ENCODE measurements at places on chromosomes 3 and 15.

- no peak for DNase-seq
These were observed 415.3 kb downstream of the TIGIT start for GRCh38 chr3:114709102-114709501.

DNA sequence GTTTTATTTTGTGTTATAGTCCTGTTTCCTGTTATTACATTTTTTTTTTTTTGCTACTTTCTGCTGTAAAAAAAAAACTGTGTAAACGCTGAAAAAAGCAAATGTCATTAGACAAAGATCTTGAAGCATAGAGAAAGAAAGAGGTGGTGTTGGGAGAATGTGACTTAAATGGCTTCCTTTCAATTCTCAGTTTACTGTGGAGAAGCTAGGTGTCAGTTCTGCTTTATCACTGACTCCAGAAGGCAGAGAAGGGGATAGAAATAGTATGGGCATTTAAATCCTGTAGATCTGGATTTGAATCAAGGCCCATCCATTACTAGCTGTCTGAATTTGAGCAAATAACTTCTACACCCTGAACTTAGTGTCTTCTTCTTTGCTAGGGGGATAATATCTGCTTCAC, 23.0 kb downstream of the PPM1L start:
- no peak for DNase-seq

DNA sequence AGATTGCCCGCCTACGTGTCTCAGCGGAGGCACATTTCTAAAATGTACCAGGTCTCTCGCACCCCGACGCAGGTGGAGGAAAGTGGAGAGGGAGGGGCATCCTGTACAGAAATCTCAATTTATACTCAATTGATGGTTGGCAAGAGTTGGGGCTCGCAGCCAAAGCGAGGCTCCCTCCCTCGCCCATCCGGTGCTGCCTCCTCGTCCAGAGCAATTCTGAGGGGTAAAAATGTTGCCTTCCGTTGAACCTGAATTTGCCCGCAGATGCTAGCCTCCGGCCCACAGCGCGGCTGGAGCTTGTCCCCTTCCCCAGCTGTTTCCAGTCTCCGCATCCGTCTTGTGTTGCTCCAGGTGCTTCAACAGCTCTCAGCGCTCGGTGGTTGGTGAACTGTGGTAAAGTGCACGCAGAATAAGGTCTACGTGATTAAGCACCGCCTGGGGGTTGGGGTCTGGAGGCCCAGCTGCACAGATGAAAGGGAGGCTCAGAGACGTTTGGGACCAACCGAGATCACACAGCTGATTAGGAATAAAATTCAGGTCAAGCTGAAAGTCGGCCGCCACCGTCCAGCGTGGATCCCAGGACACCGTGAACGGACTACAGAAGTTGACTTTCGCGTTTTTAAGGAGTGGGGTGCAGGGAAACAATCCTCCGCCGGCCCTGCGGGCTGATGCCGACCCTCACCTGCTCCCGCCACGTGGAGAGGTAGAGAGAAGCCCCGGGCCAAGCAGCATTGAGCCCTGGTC, 846 bp upstream of the POLG start:
- DNase-seq: no peak

DNA sequence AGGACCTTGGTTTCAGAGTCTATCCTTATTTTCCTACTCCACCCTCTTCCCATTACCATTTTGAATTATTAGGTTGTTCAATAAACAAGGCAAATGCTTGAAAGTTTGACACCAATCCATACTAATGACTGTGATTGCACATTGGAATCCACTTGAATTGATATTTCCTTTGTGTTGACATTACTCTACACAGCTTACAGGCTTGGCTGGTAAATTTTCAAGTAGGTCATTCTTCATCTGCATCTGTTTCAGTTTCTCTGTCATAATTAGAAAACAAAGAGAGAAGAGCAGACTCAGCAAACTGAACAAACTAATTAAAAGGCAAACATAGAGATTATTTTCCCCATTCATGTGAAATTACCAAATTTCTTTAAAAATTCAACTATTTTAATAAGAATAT, 732.9 kb upstream of the BCHE start:
- no peak for DNase-seq

- no peak for DNase-seq
These were observed 40.5 kb upstream of the HES1 start for GRCh38 chr3:194095464-194095863.

DNA sequence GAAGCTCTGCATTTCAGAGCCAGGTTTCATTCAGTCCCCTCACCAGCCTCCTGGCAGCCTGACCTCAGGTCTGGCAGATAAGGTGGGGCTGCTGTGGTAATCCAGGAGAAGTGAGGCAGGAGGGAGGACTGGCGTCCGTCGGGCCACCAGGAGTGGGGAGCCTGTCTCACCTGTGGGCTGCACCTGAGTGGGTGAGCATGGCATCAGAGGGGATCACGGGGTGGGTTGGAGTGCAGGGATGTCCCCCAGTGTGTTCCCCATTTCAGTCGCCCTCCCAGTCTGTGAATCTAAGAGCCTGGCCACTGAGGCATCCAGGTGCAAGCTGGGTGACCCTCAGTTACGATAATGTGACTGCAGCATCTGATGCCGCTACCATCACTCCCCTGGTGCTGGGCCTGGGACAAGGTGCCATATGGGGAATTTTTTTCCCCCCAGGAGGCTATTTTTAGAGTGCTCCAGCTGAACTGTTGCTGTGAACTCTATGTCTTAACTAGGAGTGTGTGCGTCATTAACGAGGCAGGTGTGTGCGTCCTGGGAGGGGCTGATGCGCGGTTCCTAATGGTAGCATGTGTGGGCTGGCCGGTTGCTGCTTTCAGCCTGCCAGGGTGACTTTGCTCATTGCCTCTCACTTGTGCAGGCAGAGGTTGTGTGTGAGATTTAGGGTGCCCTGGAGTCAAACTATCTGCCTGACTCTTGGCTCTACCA, 165.2 kb downstream of the SLCO3A1 start:
- DNase-seq: no peak

- DNase-seq: no peak
These were observed 67.0 kb upstream of the LSAMP start for GRCh38 chr3:116512281-116512680.

- no peak for DNase-seq
These were observed at the start of gene IQCF2 for GRCh38 chr3:51860703-51861665. IQCF2 (plus strand) TSS chr3:51861615; CDS start chr3:51861667, 52 bp downstream.

GRCh38 chr3:141895731-141896130, 19.3 kb downstream of the ATP1B3 start:
- DNase-seq: no peak

- DNase-seq: no peak
These were observed 117.4 kb downstream of the EFHB start for GRCh38 chr3:19816631-19817030.

- DNase-seq: no peak
These were observed 4.5 kb upstream of the ZBTB47 start for GRCh38 chr3:42649006-42649405.

GRCh38 chr3:159892801-159893200, 95.8 kb upstream of the IL12A start:
- DNase-seq: no peak

- no peak for DNase-seq
These were observed 43.2 kb downstream of the CD200R1L start for GRCh38 chr3:112803467-112803866.

- no peak for DNase-seq
These were observed 6.9 kb downstream of the ST6GAL1 start for GRCh38 chr3:186937017-186937875.

GRCh38 chr15:85745023-85745422, 49.7 kb downstream of the KLHL25 start:
- DNase-seq: no peak

DNA sequence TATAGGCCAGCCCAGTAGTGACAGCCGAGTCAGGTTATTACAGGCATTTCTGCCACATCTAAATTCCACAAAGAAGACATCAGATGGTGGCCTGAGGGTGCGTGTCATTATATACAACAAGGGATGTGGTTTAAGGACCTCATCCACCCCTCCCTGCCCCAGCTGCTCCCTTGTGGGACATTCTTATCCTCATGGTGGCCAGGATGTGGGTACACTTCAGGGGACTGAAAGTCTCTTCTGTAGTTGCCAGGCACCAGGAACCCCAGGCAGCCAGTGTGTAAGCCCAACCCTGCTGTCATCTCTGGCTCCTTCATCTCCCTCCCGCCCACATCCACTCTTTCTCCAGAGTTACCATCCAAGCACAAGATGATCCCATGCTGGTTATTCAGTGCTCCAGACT, 224.9 kb upstream of the TOPAZ1 start:
- DNase-seq: no peak

- no peak for DNase-seq
These were observed 4.5 kb downstream of the ADGRG7 start for GRCh38 chr3:100613721-100614390.

Data from Panc1 (cell line).